ENCODE measurements at places on chromosomes 1 and 21.

DNA sequence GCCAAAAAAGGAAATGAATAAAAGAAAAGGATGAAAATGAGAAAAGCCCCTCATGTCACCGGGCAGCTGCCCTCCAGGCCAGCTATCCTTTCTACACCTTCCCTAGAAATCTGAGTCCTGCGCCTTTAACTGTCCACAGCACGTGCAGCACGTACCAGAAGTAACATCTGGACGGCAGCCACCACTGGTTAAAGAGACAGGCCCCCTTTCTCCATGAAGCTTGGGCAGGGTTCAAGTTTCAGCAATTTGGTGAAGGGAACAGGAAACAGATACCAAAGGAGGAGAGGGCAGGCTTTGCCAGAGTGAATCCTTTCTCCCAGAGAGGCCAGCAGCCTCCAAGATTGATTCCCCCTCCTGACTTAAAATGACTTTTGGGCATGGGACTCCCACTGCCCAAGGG, 3.6 kb upstream of the KIAA2013 start:
- no peak for DNase-seq

- DNase-seq: no peak
Observed at GRCh38 chr1:42298520-42298919, 36.5 kb downstream of the FOXJ3 start.

GRCh38 chr21:26448751-26449150, 124.3 kb downstream of the CYYR1 start:
- DNase-seq: no peak

GRCh38 chr1:200243042-200243437, 166.8 kb downstream of the ZNF281 start:
- no peak for DNase-seq

GRCh38 chr1:151326619-151327222, 495 bp downstream of the PI4KB start:
- DNase-seq: no peak

GRCh38 chr1:74197255-74197654, 721 bp downstream of the LRRIQ3 start:
- no peak for DNase-seq

DNA sequence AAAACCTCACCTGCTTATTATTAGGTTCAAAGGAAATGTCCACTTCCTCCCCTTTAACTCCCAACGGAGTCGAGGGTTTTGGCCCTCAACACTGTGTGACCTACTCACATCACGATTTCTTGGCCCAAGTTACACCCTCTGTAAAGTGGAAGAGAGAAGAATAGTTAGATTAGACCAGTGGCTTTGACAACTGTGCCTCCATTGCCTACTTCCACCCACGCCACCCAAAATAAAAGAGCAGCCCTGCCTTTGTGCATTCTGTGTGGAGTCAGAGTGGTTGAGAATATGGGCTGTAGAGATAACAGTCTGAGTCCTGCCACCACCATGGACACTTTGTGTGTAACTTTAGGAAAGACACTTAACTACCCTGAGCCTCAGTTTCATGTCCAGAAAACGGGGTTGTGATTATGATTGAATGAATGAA, 4.1 kb upstream of the HDGF start:
- DNase-seq: no peak

GRCh38 chr1:228420968-228421826, 4.5 kb upstream of the TRIM17 start:
- no peak for DNase-seq

- DNase-seq: no peak
Observed at GRCh38 chr1:85328713-85329397, 52.4 kb upstream of the BCL10 start.

GRCh38 chr21:44872649-44873355, 688 bp downstream of the PTTG1IP start:
- DNase-seq: no peak

DNA sequence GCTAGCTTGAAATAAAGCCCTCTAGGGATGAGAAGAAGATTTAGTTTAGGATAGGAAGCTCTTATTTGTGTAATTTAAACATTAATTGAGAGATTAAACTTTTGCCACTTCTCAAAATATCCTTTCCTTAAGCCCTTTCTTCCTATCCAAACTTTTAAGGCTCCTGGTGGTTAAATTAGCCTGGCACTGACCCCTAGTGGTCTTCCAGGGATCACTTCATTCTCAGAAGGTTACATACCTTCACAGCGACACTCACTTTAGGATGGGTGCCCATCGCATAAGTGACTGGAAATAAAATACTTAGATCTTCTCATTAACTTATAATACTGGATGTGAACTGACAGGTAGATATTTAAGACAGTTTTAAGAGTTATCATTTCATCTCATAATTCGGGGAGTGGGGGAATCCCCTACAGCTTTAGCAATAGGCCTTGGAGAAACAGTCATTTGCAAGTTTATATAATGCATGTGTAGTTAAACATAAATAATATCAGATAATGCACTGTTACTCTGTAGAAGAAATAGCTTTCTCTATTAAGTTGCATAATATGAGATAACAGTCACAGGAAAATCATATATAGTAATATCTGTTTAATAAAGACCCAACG, 7.4 kb downstream of the LHX9 start:
- DNase-seq: peak; percentile 25

DNA sequence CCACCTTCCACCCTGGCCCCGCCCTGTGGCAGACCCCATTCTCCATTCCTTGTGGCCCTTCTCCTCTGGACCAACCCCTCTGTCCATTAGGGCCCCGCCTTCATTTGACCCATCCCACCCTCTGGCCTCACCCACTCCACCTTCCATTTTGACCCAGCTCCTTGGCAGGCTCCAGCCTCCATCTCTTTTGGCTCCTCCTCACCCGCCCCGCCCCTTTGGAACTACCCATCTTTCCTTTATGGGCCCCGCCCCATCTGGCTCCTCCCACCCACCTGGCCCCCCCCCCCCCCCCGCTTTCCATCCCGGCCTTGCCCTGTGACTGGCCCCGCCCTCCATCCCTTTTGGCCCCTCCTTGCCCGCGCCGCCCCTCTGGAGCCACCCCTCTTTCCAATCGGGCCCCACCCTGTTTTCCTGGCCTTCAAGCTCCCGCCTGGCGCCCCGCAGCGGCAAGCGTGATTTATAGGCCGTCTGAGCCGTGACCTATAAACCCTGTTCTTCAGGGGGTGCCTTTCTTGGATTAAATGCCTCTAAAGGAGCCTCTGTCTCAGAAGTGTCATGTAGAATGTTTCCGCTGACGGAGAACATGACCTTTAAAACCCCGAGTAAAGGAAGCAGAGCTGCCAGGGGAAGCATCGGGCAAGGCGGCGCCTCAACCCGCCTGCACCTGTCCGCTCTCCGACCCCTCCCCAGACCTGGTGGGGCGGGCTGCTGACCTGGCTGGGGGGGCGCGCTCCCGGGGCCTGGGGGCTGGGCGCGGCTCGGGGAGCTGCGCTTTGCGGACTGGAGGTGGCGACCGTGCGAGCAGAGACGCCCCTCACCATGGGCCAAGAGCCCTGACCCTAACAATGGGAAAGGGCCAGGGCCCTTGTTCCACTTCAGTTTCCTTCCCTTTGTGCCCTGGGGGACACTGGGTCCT, 178.0 kb downstream of the CAMTA1 start:
- DNase-seq: peak; percentile 80

DNA sequence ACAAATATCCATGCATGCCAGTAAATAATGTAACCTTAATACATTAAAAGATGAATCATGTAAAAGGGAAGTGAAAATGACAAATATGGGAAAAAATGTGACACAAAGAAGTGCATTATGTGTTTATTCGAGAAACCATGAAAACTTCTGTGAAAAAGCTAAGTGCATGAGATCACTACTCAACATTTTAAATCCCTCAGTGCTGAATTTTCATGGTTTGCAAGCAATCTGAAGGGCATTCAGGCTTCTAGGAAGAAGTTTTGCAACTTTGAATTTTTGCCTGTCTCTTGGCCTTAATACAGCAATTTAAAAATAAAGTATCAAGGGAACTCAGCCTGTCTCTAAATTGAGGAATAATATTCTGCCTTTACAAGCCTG, 78.2 kb downstream of the MAP3K7CL start:
- DNase-seq: no peak

GRCh38 chr1:54017979-54018378, at the start of gene LDLRAD1:
Gene LDLRAD1, minus strand, starts transcription at chr1:54018186. Its CDS starts 74 bp downstream, at chr1:54018112.
- no peak for DNase-seq

GRCh38 chr1:212596798-212597197, 11.8 kb upstream of the ATF3 start:
- no peak for DNase-seq

GRCh38 chr1:12618661-12618964, 603 bp upstream of the DHRS3 start:
- no peak for DNase-seq

DNA sequence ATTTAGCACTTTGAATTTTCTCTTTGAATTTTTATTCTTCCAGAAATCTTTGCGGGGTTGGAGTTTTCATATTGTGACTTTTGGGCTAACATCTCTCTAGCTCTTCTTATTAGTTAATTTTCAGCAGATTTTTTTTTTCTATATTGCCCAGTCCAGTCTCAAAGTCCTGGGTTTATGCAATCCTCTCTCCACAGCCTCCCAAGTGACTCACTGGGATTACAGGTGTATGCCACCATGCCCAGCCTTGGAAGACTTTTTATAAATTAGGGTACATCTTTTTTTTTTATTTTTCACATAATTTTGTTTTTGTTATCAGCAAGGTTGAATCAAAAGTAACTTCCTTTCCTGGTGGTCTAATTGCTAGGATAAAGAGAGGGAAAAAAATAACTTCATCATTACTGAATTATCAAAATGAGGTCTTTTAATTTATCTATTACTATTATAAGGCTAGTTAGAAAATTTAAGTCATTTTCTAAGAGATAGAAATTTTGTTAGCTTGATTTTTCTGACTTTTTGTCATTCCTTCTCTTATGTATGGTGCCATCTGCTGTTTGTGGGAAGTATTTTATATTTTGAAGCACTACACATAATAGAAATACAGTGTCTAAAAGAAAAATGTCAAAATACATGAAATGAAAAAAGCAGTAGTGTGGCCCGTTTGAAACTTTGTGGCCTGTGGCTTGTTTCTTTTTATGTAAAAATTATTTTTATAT, 273.4 kb upstream of the CACYBP start:
- DNase-seq: no peak

GRCh38 chr1:202665417-202665816, 44.8 kb downstream of the SYT2 start:
- no peak for DNase-seq

GRCh38 chr21:32386195-32386870, 6.5 kb downstream of the URB1 start:
- no peak for DNase-seq

DNA sequence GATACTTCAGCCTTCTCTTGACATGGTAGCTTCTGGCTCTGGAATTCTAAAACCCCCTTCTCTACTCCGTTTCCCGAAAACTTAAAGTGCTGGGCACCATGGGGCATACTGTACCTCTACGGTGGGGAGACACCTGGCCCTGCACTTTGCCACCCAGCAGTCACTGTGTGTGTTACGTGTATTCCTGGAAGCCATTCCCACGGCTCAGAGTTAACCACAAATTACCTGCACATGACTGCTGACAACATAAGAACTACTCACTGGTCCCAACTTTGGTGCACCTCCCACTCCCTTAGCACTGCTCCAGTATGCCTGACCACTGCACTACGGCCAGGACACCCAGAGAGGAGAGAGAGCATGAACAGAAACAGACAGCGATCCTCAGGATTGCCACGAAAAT, 29.4 kb upstream of the TMPRSS2 start:
- DNase-seq: no peak

DNA sequence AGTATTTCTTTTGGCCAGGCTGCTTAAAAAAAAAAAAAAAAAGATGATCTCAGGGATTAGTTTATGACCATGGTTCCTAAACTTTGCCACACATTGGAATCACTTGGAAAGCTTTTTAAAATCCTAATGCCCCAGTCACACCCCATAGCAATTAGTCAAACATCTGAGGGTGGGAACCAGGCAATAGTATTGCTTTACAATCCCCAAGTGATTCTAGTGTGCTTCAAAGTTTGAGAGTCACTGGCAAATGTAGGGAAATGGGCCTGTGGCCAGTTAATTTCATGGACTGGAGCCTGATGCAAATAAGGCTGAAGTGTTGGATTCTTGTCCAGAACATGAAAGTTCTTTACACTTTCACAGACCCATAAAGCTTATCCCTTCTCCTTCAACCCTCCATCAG, 374.6 kb upstream of the ESRRG start:
- DNase-seq: no peak

DNA sequence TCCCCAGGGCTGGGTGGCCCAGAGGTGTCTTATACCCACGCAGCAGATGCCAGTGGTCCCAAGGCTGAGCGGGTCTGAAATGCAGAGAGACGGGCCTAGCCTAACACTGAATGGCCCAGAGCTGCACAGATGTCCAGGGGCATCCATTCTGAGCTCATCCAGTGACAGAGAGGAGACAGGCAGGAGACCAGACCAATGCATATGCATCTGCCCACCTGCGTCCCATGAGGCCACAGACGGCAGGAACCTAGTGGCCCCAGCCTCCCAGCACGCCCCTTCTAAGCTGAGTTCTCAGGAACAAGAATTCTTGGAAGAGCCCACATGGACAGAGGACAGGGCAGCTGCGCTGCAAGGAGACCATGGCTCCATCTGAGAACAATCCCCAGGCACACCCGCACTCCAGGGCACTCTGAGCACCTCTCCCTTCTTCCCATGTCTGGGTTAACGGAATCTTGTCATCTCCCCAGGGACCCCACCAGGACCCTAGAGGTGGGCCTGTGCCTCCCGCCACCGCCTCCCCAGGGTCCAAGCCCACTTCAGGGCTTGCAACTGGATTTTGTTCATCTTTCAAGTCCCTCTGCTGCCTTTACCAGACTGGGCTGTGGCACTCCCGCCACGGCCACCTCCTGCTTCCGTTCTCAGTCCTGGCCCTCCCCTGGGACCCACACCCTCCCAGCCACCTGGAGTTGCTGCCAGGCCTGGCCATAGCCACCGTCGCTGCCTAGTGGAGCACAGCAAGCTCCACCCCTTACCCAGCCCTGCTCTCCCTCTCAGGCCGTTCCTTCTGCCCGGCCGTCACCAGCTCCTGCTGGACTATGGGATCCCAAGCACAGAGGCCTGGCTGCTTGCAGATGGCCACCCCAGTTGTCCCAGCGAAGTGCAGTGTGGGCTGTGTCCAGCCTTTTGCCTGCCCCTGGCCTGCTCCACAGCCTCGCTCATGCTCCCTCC, 3.3 kb downstream of the WNT3A start:
- DNase-seq: no peak

DNA sequence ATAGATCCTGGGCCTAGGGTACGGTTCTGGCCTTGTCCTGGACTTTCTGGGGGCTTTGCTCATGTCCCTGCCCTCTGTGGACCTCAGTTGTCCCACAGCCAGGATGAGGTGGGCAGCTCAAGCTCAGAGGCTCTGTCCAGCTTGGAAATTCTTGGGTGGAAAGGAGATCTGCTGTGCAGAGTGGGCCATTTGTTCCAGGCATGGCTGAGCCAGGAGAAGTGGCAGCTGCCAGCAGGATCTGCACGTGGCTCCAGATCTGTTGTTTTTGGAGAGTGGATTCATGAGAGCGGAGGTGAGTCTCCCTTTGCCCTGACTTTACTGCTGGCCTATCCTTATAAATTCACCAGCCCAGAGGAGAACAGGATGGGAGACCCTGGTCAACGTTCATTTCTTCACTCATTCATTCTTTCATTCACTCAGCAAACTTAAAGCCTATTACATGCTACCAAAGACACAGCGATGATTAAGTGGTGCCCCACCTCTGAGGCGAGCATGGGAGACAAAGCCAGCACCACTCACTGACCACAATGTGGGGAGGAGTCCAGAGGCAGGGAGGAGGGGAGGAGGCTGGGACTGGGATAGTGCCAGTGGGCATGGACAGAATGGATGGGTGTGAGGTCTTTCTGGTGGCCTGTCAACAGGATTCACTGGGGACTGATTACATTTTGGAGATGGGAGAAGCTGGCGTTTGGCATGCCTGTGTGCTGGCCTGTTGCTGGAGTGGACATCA, 205.1 kb downstream of the TRABD2B start:
- DNase-seq: no peak

GRCh38 chr1:47491341-47491753, 53.5 kb downstream of the FOXD2 start:
- DNase-seq: no peak

All from NCI-H1930 (cell line).